A673 (cell line): ENCODE measurements at places on chromosomes 11 and 22. TPM values are rescaled to one million over a fixed set of nuclear protein-coding genes. Genes with fewer than 3 reads are reported as not detected.

Gene IGSF9B
- 10.1 and 14.2 TPM in 2 replicates for total RNA-seq

DNA sequence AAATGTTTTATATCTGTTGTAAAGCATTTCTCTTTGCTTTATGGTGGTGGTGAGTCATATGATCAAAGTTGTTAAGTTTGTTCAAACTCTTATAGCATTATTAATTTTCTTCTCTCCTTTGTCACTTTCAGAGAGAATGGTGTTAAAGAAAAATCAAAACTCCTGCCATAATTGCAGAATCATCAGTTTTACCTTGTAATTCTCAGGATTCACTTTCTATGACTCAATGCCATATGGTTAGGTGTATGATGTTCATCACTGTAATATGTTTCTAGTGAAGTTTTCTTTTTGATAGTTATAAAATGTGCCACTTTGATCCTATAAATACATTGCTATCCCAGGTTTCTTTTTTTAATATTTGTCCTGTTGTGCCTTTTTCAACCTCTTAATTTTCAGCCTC is 13.7 kb upstream of the KDM4E start:
- DNase-seq: no peak

GRCh38 chr11:110453684-110454354 is 24.1 kb downstream of the FDX1 start:
- DNase-seq: no peak

DNA sequence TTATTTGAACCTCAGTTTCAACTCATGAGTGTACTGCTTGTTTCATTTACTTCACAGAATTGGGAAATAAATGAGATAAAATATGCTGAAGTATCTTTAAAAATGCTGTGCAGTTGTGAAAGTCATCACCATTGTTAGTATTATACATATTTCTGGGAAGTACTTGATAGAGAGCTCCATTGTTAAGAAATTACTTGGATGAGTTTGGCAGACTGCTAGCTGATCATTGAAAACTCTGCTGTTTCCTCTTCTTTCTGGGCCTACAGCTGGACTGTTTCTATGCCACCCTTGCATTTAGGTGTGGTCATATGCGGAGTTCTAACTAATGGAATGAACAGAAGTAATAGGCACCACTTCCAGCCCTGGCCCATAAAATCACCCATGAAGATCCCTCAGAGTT is 10.0 kb downstream of the SIK2 start:
- peak; percentile 39 for DNase-seq

Gene LRRC74B
- not detected in 2 replicates for total RNA-seq

GRCh38 chr11:79676396-79676795 is 235.6 kb upstream of the TENM4 start:
- DNase-seq: no peak

GRCh38 chr11:13760115-13760514 is 91.6 kb downstream of the FAR1 start:
- no peak for DNase-seq

Gene SIRT3
- total RNA-seq: 13.6 and 17.1 TPM in 2 replicates

Gene IRAG1
- 0.26 and 0.81 TPM in 2 replicates for total RNA-seq

DNA sequence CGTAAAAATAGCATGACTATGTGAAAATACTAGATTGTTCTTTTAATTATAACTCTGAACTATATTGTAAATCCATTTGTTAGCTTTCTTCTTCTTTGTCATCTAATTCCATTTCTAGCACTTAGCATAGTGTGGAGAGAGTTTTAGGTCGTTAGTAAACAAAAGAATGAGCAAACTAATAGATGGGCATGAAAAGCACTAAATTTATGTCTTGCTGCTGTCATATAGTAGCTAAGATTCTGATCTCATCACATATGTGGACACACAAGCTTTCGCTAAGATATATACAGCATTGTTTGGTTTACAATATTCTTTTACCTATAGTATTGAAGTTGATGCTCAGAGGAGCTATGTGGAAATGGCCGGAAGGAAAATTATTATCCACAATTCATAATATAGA is 370.5 kb downstream of the CNTN5 start:
- DNase-seq: no peak

- DNase-seq: peak; percentile 91
These were observed 46.2 kb downstream of the BLID start for GRCh38 chr11:122069707-122070360.

DNA sequence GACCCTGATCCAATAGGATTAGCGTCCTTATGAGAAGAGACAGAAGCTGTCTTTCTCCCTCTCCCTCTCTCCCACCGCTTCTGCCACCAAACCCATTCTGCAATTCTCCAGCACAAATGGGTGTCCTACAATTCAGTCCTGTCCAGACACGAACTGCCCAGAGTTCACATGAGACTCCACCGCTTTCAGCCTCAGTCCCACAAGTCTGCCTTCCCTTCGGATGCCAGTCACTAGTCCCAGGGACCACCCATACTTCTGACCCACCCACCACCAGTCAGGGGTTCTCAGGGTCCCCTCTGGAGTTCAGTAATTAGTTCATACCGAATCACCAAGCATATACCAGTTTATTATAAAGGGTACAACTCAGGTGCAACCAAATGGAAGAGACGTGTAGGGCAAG is 73.6 kb downstream of the TRIM29 start:
- DNase-seq: no peak

- no peak for DNase-seq
These were observed 77.0 kb downstream of the ST3GAL4 start for GRCh38 chr11:126432525-126432924.

DNA sequence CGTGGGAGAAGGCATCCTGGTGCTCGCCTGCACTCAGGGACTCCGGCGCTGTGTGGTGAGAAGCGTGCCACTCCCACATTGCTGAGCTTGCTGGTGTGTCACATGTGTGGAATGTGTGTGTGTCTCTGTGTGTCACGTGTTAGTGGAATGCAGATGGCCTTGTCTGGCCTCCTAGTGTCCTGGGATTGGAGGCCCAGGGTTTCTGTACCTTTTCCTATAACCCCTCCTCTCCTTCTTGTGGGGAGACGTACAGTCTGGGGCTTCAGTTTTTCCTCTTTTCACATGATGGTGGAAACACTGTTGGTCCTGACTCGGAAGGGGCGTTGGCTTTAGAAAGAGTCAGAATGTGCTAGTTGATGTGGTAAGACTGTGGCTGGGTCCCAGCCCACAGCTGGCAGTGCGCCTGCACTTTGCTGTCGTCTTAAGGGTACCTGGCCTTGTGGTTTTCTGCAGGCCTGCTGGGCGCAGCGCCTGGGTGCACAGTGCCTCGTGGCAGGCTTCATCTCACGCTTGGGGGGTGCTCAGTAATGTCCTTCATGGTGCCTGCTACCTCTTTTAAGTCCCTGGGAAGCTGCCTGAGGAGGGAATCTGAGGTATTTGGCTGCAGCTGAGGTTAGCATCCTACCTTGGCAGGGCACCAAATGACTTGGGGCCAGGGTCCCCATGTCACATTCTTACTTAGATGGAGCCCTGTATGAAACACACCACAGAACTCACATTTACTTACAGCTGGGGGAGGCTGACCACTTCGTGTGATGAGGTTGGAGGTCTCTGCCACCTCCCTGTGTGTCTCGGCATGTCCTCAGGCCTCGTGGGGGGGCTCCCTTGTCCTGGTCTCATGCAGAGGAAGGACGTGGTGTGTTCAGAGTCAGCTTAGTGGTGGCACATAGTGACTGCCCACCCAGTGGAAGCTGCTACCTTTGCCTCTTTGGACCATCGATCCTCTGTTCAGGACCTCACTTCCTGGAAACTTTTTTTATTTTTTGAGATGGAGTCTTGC is 61.9 kb downstream of the MED15 start:
- DNase-seq: no peak

DNA sequence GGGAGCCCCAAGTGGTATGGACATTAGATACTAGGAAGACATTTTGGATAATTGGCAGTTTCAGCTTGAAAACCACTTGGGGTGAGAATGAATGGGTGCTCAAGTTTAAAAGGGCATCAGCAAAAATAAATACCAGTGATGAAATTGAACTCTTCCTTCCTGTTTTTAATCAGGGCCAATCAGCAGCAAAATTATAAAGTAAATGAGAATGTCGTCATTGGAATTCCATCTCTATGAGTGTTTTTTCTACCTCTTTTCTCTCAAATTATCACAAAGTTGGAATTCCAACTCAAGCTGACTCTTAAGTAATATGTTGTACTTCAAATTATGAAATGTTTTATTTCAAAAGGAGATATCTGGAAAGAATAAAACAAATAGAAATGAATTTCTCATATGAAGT is 730.6 kb downstream of the METTL15 start:
- peak; percentile 61 for DNase-seq

GRCh38 chr11:78341841-78342240 is 75.8 kb downstream of the GAB2 start:
- no peak for DNase-seq

DNA sequence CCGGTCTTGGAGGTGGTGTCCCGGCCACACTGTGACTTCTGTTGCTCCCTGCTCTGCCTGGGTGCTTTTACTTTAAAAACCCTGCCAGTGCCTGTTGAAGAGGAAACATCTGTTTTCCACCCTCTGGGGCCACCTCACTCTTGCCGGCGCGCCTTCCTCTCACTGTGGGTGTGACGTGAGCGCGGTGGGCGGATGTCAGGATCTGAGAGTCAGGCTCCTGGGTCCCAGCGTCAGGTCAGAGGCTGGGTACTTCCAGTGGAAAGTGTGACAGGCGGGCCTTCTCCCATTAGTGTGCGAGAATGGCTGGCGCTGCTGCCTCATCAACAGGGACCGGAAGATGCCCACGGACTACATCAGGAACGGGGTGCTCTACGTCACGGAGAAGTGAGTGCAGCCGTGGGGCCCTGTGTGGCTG is 54.2 kb downstream of the GRAMD4 start:
- DNase-seq: no peak

Gene SLC22A9
- total RNA-seq: not detected in 2 replicates
